HepG2 (cell line): ENCODE measurements at places on chromosomes 7 and 10. TPM values are rescaled to one million over a fixed set of nuclear protein-coding genes. Genes with fewer than 3 reads are reported as not detected.

Gene CASTOR2
- total RNA-seq = 6.5 and 8.7 TPM in 2 replicates

Gene GUSB
- total RNA-seq = 8.8 and 18.8 TPM in 2 replicates

Gene DPY19L1
- total RNA-seq = 18.9 and 32.6 TPM in 2 replicates

DNA sequence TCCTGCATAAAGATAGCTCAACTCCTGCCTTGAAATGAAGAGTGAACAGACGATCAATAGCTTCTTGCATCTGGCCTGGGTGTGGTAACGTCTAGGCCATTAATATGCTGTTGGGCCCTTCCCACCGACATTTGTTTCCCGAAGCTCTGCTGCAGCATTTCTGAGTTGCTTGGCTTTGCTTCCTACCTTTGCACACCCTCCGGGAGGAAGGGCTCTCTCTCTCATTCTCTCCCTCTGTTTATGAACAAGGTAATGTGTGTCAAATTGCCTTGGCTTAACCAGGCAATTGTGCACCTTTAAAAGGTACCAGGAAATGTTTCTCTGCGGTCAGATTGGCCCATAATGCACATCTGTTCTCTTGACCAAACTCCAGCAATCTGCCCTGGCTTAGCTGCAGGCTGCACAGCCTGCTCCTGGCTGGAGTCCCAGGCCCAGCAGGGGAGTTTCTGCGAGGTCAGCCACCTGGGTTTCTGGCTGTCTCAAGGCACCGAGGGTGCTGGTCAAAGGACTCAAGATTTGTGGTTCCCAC lies 223.7 kb downstream of the SNX10 start:
- no peak for DNase-seq
- no peak overlapping the region for H3K4me3 ChIP-seq
- no peaks in the 10 kb centered on the region for H3K4me1 ChIP-seq
- no peaks in the 10 kb centered on the region for H3K36me3 ChIP-seq

DNA sequence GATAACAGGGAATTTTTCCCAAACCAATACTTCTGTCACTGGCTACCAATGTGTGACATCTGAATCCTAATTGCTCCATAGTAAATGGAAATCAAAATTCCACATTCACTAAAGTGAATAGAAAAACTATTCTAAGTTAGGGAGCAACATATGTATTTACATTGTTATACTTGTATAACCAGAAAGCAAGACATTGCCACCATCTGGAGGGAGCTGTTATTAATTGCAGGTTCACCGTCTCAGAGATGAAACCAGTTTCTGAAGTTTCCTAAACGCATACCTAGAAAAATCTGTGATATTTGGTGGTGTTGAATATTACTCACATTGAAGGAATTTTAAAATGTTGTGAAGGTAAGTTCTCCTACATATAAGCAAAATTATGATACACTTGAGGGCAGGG lies 390.1 kb downstream of the NXPH1 start:
- no peaks in the 10 kb centered on the region for H3K36me3 ChIP-seq
- H3K4me3 ChIP-seq = no peak overlapping the region
- H3K4me1 ChIP-seq = no peaks in the 10 kb centered on the region
- no peak for DNase-seq
- H3K27me3 ChIP-seq = no peaks in the 10 kb centered on the region
- H3K27ac ChIP-seq = no peak overlapping the region

GRCh38 chr10:71062156-71062555 lies 150.2 kb upstream of the UNC5B start:
- H3K4me3 ChIP-seq = no peak overlapping the region
- no peak for DNase-seq
- H3K36me3 ChIP-seq = no peaks in the 10 kb centered on the region
- no peak overlapping the region for H3K27ac ChIP-seq
- H3K4me1 ChIP-seq = no peaks in the 10 kb centered on the region

GRCh38 chr10:11317936-11318670 lies 293.3 kb downstream of the USP6NL start:
- no peak overlapping the region for H3K4me3 ChIP-seq
- H3K27me3 ChIP-seq = peaks cover 1% of the 10 kb centered on the region; the same call in 1 of the 2 replicates
- H3K36me3 ChIP-seq = no peaks in the 10 kb centered on the region
